ENCODE measurements at places on chromosomes 3 and 15. TPM values are rescaled to one million over a fixed set of nuclear protein-coding genes. Genes with fewer than 3 reads are reported as not detected.

GRCh38 chr15:56199038-56199437, 44.6 kb downstream of the RFX7 start:
- DNase-seq, result no peak

DNA sequence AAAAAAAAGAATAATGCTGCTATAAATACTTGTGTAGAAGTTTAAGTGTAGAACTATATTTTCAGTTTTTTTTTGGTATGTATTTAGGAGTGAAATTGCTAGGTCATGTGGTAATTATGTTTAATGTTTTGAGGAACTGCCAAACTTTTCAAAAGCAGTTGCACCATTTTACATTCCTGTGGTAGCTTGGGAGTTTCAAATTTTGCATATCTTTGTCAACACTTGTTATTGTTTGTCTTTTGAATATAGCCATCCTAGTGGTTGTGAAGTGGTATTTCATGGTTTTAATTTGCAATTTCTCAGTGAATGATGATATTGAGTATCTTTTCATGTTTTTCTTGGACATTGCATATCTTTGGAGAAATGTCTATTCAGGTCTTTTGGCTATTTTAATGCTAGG, 30.4 kb downstream of the SKIL start:
- DNase-seq, result no peak

DNA sequence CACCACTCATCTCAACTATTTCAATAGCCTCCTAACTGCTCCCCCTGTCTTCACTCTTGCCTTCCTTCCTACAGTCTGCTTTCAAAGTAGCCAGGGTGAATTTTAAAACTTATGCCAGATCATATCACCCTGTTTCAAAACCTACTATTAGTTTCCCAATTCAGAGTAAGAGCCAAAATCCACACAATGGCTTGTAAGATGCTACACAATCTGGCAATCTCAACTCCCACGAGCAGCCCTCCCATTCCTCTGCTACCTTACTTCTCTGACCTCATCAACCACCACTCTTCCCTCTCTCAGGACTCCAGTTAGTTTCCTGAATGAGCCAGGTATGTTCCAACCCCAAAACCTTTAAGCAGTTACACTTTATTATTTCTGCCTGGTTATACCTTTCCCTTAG, 62.5 kb downstream of the VPS13C start:
- DNase-seq, result no peak

DNA sequence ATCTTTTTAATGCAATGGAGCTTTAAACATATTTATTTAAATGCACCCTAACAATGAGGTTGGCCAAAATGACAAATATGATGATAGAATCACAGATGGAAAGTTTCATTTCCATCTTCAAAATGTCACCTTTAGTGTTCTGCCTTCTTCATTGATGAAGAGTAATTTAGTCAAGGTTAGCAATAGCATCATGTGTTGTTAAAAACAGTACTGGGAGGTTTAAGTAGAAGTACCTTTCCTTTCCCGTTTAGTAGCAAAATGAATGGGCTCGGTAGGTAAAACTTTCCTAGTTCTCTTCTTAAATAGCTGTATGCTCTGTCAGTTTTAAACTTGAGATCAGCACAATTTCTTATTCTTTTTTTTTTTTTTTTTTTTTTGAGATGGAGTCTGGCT, 35.1 kb downstream of the EIF2AK4 start:
- no peak for DNase-seq

DNA sequence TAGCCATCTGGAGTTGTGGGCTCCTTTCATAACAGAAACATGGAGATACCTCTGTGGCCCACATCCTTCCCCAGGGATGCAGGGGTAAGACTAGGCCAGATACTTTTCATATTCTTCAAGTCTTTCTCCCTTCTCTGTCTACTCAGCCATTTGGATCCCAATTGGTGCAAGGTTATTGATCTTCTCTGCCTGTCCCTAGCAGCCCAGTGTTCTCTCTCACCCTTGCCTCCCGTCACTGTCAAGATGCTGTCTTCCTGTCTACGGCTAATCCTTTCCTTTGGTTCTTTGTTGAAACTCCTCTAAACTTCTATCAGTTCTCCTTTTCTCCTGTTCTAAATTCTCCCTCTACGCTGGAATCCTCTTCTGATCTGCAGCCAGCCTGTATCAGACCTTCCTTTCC, 51.3 kb downstream of the SENP2 start:
- no peak for DNase-seq

TMCO5A gene
- not detected for total RNA-seq

Measured in GM23338 (cell line).